ENCODE measurements at places on chromosomes 4 and X.

DNA sequence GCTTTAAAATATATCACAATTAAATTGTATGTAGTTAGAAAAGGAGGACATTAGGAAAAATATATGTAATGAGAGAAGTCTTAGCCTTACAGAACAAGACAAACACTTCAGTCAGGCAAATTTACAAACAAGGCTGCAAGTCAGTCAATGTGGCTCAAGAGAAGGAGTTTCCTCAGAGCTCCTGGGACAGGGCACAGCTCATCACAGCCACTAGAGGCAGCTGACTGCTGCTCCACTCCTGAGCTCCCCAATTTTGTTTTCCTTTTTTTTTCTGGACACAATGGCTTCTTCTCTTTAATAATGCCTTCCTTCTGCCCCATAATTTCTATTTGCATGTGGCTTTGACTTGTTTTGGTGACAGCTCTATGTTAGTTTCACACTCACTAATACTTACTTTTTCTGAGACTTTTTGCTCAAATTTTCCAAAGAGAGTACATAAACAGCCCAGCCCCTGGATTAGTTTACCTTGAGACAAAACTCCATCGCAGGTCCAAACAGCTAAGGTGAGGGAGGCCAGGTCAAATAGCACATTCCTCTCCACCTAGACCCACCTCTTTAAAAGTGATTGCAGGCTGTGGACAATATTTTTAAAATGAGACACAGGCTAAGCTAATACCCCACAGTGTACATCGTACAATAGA, 850.4 kb upstream of the FRG1 start:
- no peak for DNase-seq

DNA sequence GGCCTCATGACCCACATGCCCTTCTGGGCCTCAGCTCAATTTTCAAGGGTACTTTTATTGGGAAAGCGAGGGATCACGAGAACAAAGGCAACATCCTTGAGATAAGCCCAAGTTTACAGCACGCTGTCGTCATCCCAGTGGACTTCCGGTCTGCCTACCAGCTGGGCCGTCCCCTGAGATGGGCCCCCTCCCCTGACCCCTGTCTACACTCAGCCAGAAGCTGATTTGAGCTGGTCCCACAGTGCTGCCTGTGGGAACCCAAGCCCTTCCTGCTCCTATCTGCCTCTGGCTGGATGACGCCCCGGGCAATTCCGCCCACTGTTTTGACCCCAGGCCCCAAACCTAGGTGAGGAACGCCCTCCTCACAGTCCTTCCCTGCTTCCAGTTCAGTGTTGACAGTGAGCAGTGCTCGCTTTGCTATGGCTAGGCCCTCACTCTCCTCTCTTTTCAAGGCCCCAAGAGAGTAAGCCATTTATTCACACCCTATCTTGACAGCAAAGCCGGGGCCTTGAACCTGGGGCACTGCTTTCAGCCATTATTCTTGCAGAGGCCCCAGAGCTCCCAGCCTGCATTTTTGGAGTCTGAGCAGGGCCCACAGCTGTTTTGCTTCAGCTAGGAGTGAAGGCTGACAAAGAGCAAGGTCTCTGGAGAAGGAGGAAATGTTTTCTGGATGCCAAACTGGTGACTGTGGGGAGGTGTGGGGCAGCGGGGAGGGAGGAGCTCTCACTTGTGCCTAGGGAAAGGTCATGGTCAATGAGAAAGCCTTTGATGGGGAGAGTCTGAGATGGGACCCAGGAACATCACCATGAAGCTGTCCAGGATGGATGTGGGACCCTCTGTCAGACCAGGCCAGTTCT, 164.6 kb upstream of the BCOR start:
- DNase-seq, result peak; percentile 17

DNA sequence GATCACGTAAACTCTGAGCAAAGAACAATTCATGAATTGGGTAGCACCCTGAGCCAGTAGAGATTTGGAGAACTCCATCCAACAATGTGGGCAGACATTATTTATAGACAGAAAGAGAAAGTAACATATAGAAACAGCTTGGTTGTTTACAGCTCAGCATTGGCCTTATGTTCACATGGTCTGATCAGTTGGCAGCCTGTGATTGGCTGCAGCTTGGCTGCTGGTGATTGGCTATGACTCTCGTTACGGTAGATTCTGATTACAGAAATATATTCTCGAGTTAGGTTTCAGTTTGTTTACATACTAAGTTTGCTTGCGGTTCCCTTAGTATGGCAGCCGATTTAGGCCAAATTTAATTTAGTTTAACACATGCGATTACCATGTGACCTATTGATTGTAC, 663.4 kb downstream of the RAPGEF2 start:
- no peak for DNase-seq

DNA sequence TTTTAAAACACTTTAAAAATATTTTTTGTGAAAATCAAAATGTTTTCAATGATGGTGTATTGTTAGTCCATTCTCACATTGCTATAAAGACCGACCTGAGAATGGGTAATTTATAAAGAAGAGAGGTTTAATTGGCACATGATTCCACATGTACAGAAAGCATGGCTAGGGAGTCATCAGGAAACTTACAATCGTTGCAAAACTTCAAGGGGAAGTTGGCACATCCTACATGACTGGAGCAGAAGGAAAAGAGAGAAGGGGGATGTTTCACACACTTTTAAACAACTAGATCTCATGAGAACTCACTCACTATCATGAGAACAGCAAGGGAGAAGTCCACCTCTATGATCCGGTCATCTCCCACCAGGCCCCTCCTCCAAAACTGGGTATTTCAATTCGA, 110.7 kb downstream of the TMEM47 start:
- no peak for DNase-seq

DNA sequence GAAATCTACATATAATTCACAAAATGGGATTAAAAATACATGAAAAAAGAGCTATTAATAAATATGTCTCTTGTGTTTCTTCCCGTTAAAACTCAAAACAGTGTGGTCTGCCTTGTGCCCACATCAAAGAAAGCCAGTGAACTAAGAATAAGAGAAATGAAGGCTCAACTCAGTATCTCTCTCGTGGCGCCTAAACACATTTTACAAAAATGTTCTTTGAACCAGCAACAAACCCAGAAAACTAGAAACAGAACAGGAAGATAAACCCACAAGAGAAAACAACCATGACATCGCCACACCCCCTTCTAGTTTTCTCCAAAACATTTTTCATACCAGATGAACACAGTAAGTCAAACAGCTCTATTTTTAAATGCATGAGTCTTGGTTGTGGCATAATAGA, 130.1 kb downstream of the DCHS2 start:
- DNase-seq, result no peak

GRCh38 chr4:11468901-11469300, 40.2 kb upstream of the HS3ST1 start:
- DNase-seq, result no peak

DNA sequence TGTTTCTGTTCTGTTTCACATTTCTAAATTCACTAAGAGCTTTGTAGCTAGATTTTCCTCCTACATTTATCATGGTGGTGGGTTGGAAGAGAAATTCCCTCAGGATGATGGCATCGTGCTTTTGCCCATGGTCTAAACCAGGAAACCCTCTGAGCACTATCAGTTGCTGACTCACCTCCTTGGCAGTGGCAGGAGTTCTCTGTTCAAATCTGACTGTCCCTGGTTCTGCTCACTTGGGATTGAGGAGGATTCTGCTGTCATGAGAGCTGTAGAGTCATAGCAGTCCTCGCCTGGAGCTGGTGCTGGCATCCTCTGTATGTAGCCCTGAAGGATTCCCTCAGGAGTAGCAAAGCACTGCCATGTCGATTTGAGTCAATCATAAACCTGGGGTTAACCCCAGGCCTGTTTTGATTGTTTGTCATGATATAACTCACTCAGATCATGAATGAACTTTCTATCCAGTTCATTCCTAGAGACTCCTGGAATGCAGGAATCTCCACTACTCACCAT, 9.4 kb downstream of the TEX13A start:
- DNase-seq, result peak; percentile 29

Measured in T1000 (cell line).